Upper lobe of left lung (tissue), 6 donors: ENCODE measurements at places on chromosomes 6 and 20.
A peak's percentile ranks its signal among the peaks of the same experiment; 100 is the strongest.

- DNase-seq, result peak; percentile 9
These were observed 124.7 kb upstream of the PMEPA1 start for GRCh38 chr20:57834306-57835073.

- DNase-seq, result peak; percentile 4
These were observed 109.1 kb downstream of the DACT2 start for GRCh38 chr6:168210239-168211105.

GRCh38 chr6:169424821-169425240, 171.2 kb upstream of the THBS2 start:
- no peak for DNase-seq

DNA sequence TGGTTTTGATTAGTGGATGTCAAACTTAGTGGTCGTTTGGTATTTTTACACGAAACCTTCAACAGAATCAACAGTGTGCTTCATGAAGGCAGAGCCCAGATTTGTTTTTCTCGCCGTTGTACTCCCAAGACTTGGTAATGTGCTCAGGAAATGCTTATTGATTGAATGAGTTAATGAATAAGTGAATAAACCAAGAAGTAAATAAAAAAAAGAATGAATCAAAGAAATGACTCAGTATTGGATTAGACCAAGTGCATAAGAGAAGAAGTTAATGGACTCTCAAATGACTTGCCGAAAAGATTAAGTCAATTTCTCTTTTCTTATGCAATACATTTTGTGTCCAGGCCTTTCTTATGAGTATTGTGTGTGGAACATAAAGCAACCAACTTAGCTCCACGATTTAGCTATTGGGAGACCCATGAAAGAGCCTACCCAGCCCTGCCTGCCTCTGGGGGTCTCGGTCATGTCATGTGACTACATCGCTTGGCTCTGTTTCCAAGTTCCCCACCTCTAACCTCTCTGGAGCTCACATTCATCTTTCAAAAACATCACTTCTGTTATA, 10.6 kb upstream of the FUCA2 start:
- no peak for DNase-seq

- DNase-seq, result no peak
These were observed 105.5 kb downstream of the HUS1B start for GRCh38 chr6:551405-551804.

DNA sequence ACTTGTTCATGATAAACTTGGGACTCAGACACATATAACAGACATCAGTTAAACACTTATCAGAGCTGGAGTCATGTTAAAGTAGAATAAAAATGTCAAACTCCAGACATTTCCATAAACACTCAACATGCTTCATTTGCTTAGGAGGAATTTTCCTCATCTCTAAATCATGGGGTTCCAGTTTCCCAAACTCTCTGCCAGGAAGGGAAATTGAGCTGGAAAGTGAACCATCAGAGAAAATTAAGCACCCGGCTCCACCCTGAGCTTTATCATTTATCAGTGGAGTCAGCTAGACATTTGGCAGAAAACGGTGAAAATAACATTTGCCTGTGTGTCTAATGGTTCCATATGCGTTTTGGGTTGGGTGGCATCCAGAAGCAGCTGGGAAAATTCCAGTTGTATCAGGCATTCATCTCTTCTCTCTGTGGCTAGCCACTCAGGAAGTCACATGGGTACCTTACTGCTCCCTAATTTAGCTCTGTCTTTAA, 25.3 kb upstream of the ZNFX1 start:
- no peak for DNase-seq

- no peak for DNase-seq
These were observed 6.2 kb downstream of the JPH2 start for GRCh38 chr20:44180814-44181213.

GRCh38 chr6:129852257-129852858, 8.8 kb downstream of the TMEM244 start:
- no peak for DNase-seq

- DNase-seq, result no peak
These were observed 10.3 kb upstream of the PRSS16 start for GRCh38 chr6:27237089-27237803.

DNA sequence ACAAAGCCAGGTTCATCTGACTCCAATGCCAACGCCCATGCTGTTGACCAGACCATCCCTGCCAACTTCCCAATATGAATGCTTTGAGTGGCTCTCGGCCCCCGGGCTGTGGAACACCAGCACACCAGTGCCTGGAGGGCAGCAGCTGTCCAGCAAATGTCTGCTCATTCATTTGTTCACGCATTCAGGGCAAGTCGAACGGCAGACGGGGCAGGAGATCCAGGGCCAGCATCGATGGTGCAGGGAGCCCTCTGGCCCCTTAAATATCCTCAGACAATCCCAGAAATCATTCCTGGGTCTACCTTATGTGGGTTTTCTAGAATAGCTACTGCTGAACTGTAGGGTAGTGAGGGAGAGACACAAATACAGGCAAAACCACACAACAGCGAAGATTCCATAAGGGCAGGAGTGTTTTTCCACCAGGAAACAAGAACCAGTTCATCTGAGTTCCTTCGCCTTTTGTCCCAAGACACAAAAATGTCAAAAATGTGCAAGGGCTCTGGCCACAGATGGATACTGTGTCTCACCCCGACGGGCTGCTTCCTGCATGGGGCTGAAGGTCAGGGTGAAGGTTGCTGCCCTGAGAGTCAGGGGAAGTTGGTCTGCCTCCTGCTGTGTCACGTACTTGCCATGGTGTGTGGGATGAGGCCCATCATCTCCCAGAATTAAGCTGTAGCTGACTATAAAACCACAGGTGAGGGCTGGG, 15.5 kb downstream of the RIPOR3 start:
- DNase-seq, result no peak

- DNase-seq, result no peak
These were observed 822.1 kb downstream of the TENT5A start for GRCh38 chr6:80930376-80930775.

DNA sequence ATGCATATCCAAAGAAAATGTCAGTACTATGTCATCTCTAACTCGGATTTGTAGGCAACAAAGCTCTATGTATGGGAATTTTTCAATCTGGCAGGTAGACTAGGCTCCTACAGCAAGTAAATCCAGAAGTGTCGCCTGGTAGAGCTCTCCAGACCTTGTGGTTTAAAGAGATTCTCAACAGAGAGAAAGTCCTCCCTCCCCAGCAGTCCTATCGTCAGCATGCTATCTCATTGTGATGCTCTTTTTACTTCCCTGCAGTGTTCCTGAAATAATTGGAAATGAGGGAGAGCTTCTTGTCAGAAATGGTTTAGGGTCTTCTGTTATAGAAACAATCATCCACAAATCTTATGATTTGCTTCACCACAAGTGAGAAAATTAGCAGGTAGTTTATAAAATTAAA, 395.4 kb downstream of the FRK start:
- no peak for DNase-seq

DNA sequence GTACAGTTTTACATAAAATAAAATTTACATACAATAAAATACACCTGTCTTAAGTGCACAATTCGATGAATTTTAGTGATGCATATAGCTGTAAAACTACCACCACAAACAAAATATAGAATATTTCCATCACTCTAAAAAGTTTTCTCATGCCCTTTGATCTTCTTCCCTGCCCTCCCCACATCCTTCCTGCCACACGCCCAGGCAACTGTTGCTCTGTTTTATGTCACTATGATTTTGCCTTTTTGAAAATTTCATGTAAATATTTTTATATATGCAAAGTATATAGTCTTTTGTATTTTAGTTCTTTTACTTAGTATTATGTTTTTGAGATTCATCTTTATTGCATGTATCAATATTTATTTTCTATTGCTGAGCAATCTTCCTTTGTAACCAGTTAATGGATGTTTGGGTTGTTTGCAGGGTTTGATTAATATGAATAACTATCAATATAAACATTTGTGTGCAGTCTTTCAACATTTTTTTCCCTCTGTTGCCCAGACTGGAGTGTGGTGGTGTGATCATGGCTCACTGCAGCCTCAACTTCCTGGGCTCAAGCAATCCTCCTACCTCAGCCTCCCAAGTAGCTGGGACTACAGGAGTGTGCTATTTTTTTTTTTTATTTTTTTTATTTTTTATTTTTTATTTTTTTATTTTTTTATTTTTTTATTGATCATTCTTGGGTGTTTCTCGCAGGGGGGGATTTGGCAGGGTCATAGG, 23.8 kb upstream of the SAMHD1 start:
- DNase-seq, result no peak
